ENCODE measurements at places on chromosomes 1 and 21.

GRCh38 chr1:12251442-12251841 lies 21.6 kb downstream of the VPS13D start:
- no peak for DNase-seq

DNA sequence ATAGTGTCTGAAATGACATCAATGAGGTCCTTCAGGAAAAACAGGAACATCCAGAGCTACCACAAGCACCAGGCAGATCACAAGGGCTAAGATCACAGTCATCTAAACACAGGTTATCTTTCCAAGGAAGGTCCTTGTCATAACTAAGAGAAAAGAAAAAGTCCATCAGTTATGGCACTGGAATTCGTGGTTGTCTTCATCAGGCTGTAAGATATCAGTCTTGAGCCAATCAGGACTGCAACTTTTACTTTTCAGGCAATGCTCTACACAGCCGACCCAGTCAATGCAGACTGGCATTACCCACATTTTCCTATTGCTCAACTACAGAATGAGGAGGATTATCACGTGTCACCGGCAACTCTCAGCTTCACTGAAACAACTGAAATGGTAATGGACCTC lies 26.4 kb downstream of the SORT1 start:
- DNase-seq = no peak

GRCh38 chr1:67414574-67414973 lies 15.6 kb downstream of the SERBP1 start:
- DNase-seq = no peak

DNA sequence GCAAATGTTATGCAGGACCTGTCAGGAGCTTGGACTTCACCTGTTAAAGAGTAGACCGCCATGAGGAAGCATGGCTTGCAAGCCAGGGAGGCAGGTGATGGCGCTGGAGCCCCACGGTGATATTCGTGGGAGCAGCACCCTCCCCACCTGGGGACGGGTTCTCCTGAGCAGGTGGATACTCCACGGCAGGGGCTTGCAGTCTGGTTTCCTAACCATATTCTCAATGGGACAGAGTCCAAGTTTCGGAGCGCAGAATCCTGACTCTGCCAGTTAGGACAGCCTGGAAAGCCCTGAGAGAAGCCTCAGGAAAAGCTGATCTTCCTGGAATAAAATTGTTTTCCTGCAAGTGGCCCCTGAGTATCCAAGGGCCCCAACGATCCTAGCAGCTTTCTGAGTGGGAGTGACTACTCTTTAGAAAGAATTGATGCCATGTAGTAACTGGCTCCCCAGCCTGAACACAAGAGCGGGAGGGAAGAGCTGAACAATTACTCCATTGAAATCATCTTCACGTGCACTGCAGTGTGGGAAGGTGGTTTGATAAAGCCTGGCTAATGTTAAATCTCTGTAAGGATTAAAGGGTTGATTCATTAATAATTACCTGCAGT lies 146.3 kb upstream of the RAB4A start:
- DNase-seq = no peak

DNA sequence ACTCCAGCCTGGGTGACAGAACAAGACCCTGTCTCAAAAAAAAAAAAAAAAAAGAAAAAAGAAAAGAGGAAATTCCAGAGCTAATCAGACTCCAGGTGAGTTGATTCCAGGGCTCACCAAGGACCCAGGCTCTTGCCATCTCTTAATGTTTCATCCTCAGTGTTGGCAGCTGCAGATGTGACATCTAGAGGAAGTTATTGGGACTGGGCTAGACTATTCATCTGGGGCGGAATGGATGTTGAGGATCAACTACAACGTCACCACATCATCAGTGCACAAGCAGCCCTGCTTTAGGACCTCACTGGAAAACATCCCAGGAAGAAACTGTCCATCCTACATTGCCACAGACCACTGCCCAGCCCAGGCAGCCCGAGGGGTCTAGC lies 28.6 kb upstream of the PARP1 start:
- DNase-seq = no peak

GRCh38 chr21:26783466-26784195 lies 61.6 kb downstream of the ADAMTS1 start:
- DNase-seq = no peak

- no peak for DNase-seq
Measured at GRCh38 chr21:39004634-39005501, 178.4 kb downstream of the PSMG1 start.

- peak; percentile 85 for DNase-seq
Measured at GRCh38 chr1:149888247-149888998, 10.9 kb upstream of the BOLA1 start.

DNA sequence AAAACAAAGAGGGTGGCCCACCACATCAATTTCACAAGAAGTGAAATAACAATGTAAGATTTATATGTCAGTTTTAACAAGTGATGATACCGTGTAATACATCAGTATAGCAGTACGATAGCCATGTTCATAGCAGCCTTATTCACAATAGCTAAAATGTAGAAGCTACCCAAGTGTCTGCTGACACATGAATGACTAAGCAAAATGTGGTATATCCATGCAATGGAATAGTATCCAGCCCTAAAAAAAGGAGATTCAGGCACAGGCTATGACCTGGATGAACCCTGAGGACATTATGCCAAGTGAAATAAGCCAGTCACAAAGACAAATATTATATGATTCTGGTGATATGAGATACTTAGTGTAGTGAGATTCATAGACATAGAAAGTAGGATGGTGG lies 18.0 kb downstream of the KIF26B start:
- no peak for DNase-seq

GRCh38 chr1:228754646-228755268 lies 19.5 kb downstream of the RHOU start:
- no peak for DNase-seq

DNA sequence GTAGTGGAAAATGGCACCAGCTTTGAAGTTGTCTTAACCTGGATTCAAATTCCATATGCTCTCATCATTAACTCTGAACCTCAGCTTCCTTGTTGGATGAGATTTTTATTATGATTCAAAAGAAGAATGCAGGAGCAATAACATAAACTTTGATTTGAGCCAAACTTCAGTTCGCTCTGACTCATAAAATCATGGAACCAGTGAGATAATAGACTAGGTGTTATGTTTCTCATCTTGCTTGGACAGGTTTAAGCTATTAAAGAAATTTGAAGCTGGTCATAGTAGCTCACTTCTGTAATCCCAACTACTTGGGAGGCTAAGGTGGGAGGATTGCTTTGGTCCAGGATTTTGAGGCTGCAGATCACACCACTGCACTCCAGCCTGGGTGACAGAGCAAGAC lies 172.8 kb downstream of the CLEC20A start:
- DNase-seq = no peak

- no peak for DNase-seq
Measured at GRCh38 chr1:226154593-226154992, 31.9 kb downstream of the ACBD3 start.

DNA sequence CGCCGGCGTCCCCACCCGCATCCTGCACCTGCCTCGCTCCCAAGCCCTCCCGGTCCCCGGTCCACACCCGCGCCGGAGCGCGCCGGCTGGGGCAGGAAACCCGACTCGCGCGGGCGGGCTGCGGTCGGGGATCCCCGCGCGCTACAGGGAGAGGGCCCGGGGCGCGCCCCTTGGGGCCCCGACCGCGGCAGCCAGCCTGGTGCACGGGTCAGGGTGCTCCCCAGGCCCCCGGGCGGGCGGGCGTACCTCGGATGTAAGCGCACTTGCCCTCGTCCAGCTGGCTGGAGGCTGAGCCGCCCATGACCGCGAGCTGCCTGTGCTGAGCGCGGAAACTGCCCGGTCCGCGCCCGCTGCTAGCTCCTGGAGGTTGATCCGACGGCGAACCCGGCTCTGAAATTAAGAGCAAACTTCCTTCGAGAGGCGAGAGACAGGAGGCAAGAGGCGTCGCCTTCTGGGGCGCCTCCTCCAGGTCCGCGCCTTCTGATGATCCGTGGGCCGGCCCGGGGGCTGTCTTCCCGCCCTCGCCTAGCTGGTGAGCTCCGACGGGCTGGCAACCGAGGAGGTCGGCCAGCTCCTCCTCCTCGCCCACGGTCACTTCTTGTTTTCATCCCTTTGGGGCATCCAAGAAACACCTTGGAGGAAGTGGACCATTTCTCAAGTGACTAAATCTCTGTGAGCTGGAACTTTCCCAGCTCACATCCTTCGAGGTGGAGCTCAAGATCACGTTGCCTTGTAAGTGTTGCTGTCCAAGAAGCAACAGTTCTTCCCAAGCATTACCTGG lies at the start of gene NIBAN1:
Gene NIBAN1, minus strand, starts transcription at position 453 of the 781 bp plus-strand sequence. Its CDS starts 152 bp downstream, at position 301.
- no peak for DNase-seq

- no peak for DNase-seq
Measured at GRCh38 chr1:100415498-100415778, 63.1 kb downstream of the CDC14A start.

DNA sequence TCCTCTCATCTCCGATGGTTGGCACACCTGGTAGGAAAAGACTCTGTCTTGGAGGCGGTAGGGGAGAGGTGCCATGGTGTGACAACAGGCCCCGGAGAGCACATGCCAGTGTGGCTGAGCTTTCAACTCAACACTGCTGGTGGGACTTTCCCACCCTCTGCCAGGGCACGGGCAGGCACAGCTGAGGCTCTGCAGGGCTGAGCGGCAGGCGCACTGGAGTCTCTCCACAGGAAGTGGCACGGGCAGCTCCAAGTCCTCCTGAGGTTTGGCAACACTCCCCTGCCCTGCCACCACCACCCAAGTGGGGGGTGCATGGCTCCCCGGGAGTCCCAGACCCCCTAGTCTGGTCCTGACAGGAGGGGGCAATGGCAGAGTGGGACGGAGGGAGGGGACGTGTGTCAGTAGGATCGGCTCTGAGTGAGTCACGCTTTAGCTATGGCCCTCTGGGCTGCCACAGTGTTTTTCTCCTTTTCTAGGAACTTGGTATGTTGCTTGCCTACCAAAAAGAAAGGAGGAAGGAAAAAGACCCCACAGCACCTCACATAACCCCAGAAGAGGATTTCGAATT lies 27.3 kb upstream of the EVA1B start:
- DNase-seq = no peak

DNA sequence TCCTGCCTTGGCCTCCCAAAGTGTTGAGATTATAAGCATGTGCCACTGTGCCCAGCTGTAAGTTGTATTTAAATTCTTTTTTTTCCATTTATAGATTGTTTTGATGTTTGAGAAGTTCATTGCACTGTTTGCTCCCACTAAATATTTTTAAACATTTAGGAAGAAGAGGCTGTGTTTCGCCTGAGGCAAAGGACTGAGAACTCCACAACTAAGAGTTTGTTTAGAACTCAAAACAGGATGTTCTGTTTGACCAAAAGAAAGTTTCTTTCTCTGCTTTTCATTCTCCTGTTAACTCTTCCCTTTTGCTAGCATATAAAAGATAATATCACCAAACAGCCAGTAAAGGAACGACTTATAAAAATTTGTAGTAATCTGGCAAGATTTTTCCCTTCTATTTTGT lies 87.0 kb downstream of the RUNX1 start:
- DNase-seq = no peak

- DNase-seq = no peak
Measured at GRCh38 chr1:58715108-58715507, 15.2 kb upstream of the MYSM1 start.

DNA sequence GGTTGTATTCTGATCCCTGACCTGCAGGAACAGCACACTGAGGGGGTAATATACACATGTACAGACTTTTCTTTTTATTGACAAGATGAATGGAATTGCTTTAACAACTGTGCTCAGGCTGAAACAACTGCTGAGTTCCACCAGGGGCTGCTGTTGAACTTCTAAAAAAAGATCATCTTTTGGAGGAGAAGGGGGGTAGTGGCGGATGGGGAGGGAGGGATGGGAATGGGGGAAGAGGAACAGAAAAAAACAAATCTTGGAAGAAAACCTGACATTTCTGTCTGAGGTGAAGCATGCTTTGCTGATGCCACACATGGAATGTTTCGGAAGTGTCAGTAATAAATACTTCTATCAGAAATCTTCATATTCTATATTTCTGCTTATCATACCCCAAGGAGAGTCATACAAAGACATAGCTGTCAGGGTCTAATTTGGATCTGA lies 75.0 kb downstream of the RWDD3 start:
- DNase-seq = peak; percentile 42

GRCh38 chr1:159172614-159173291 lies 1.3 kb downstream of the CADM3 start:
- no peak for DNase-seq

DNA sequence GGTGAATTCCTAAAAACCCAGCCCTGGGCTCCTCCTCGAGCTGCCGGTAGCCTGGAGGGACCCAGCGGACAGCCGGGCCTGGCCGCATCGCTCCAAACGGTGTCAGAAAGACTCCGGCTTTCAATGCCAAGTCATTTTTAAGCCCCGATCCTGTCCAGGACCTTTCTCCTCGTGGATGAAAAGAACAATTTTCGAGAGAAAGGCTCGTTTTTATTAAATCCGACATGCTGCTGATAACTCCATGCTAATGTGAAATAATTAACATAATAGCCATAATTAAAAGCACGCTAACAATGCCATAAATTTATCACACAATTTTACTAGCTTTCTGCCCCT lies 4.6 kb upstream of the FOXD3 start:
- DNase-seq = no peak

GRCh38 chr21:34537838-34538237 lies 25.8 kb upstream of the KCNE1 start:
- no peak for DNase-seq

GRCh38 chr1:61570191-61570590 lies 154.8 kb downstream of the TM2D1 start:
- no peak for DNase-seq

GRCh38 chr1:198575798-198576641 lies 35.5 kb upstream of the ATP6V1G3 start:
- no peak for DNase-seq

- no peak for DNase-seq
Measured at GRCh38 chr1:154951901-154952657, 3.8 kb downstream of the PBXIP1 start.

- peak; percentile 92 for DNase-seq
Measured at GRCh38 chr1:23592209-23592892, 33.0 kb upstream of the ID3 start.

- DNase-seq = no peak
Measured at GRCh38 chr1:169240449-169241232, 127.0 kb downstream of the NME7 start.

DNA sequence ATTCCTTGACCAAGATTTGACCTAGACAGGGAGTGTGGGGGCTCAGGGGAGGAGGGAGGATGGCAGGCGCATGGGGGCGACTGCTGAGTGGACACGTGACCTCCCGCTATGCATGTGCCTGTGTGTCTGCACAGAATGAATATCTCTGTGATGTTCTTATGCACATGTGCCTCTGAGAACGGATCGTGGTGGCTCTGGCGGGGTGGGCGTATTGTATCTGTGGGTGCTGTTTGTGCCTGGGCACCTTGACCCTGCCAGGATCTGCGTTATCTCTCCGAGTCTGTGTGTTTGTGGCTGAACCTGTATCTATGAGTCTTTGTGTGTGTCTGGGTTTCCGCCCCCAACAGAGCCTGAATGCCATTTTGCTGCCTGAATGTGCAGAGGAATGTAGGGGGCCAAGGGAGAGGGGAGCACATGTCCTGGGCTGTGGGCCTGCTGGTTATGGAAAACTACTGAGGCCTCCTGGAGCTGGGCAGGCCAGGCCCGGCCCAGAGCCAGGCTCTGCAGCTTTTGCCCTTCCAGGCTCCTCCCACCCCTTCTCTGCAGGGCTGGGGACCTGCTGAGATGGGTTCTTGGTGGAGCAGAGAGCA lies 102.5 kb downstream of the EBNA1BP2 start:
- DNase-seq = no peak

GRCh38 chr1:109886827-109887226 lies 23.8 kb upstream of the CSF1 start:
- DNase-seq = no peak

- no peak for DNase-seq
Measured at GRCh38 chr1:117780687-117781475, 148.5 kb downstream of the GDAP2 start.
